ENCODE measurements at places on chromosomes 12 and 14. TPM values are rescaled to one million over a fixed set of nuclear protein-coding genes. Genes with fewer than 3 reads are reported as not detected.

MYF5 gene
- total RNA-seq: not detected

CIROP gene
- 0.31 TPM for total RNA-seq

TAS2R14 gene
- total RNA-seq: 2.1 TPM

TMEM132C gene
- 2.4 TPM for total RNA-seq

AQP6 gene
- total RNA-seq: not detected

OR4N2 gene
- not detected for total RNA-seq

SARNP gene
- 59.8 TPM for total RNA-seq

SLC17A8 gene
- total RNA-seq: not detected

OR4Q2 gene
- total RNA-seq: not detected

OR6C1 gene
- total RNA-seq: not detected

BORCS5 gene
- total RNA-seq: 15.7 TPM

GPRC5D gene
- total RNA-seq: not detected

GLS2 gene
- total RNA-seq: 4.1 TPM

RNASE7 gene
- not detected for total RNA-seq

ABHD12B gene
- total RNA-seq: not detected

ERO1A gene
- 55.1 TPM for total RNA-seq

ADAM21 gene
- 0.13 TPM for total RNA-seq

KLRD1 gene
- 0.62 TPM for total RNA-seq
